H54 (cell line): ENCODE measurements at places on chromosomes 7 and 10.

DNA sequence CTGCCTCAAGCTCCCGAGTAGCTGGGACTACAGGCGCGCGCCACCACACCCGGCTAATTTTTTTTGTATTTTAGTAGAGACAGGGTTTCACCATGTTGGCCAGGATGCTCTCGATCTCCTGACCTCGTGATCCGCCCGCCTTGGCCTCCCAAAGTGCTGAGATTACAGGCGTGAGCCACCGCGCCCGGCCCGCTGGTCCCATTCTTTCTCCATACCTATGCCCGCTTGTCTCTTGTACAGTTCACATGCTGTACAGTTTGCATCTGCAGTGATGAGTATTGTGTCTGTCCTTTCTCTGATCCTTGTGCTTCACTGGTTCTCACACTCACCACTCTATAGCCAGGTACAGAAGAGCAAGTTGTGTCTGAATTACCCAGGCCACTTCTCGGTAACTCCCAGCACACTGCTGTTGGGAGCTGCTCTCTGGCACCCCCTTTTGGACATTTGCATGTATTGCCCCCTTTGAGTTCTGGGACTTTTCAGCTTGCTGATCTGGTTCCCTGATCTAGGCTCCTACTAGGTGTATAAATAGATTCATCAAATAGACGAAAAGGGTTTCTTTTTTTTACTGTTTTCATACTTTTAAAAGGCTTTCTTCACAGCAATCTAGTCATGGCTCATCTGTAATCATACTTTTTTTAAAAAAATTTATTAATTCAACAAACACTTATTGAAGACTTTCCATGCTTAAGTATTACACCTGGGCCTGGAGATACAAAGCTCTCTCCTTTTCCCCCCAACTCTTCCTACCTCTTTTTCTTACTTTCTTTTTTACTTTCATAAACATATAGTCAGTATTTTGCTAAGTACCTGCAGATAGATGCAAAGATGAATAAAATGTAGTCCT lies 53.5 kb downstream of the AOAH start:
- DNase-seq: peak; percentile 70

- DNase-seq: no peak
These were observed 16.5 kb downstream of the AP5Z1 start for GRCh38 chr7:4791738-4792536.

GRCh38 chr7:159016591-159016990 lies 128.1 kb downstream of the VIPR2 start:
- DNase-seq: no peak

GRCh38 chr10:58839771-58840170 lies 327.1 kb downstream of the BICC1 start:
- DNase-seq: no peak

- no peak for DNase-seq
These were observed 107.9 kb downstream of the PPP1R17 start for GRCh38 chr7:31794851-31795344.

DNA sequence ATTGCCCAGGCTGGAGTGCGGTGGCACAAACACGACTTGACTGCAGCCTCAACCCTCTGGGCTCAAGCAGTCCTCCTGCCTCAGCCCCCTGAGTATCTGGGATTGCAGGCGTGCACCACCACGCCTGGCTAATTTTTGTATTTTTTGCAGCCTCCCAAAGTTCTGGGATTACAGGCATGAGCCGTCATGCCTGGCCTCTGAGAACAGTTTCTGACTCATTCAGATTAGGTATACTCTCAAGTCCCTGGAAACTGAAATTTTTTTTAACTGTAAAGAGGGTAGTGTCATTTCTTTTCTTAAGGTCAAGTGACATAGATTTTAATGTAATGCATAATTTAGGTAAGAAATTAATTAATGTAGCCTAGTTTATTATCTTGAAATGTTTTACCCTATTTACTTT lies 104.7 kb downstream of the SEPTIN7 start:
- no peak for DNase-seq
